ENCODE measurements at places on chromosomes 3 and 15.

DNA sequence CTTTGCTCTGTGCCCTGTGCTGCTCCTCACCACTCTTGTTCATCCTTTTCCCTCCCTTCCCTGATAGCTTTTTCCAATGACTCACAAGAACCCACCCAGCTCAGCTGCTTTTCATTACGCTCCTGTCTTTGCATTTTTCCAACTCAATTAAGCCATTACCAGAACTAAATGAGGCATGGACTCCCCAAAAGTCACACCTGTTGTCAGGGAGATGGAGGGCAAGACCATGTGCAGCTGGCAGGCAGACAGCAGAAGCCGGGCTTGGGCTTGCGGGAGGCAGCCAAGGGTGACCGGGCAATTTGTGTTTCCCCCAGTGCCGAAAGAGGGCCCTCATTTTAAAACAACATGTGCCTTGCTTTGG is 64.3 kb downstream of the CASR start:
- no peak for DNase-seq

DNA sequence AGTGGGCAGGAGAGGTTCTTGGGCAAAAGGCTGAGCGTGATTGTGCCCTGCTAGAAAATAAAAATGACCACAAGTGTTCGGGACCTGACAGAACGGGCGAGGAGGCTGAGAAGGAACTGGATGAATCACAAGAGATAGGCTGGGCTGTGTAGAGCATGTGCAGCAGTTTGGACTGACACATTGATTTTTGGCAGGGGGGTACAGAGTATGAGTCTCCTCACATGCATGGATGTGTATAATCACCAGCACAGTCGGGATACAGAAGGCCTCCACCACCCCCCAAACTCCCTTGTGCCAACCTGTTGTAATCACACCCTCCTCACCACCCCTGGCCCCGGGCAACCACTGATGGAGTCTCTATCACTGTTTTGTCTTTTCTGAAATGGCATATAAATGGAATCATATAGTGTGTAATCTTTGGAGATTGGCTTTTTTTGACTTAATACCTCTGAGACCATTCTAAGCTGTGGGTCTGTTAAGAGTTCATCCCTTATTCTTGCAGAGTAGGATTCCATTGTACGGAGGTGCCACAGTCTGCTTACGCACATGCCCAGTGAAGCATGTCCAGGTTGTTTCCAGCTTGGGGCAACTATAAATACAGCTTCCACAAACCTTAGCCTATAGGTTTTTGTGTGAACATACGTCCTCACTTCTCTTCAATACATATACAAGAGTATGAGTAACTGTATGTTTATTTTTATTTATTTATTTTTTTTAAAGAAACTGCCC is 438.8 kb downstream of the FOXP1 start:
- DNase-seq: no peak

GRCh38 chr15:78726870-78727551 is 84.3 kb downstream of the ADAMTS7 start:
- no peak for DNase-seq

- no peak for DNase-seq
Measured at GRCh38 chr3:101828691-101829436, 20.4 kb upstream of the NFKBIZ start.

DNA sequence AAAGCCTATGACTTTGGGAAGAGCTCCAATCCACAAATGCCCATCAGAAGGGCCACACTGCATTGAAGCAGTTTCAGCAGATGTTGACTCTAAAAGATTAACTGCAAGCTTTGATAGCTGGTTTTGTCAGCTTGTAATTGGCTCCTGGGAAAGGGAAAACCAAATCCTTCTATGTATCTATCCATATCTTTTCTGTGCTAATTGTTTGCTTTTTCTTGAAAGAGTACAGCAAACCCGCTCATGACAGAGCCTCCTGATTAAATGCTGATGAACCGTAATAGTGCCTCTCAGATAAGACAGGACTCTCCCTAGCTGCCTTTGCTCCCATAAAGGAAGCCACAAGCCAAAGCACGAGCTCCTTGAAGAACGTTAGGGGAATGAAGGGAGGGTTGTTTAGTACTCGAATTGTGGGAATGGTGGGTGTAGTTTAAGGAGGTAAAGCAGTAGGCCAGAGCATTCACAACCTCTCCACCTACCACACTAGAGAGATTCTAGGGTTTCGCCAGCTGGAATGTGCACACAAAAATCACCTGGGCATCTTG is 33.6 kb upstream of the LRIG1 start:
- no peak for DNase-seq

- no peak for DNase-seq
Measured at GRCh38 chr3:16171825-16172224, 2.7 kb upstream of the GALNT15 start.

- DNase-seq: no peak
Measured at GRCh38 chr3:69872783-69873378, 126.7 kb upstream of the SAMMSON start.

DNA sequence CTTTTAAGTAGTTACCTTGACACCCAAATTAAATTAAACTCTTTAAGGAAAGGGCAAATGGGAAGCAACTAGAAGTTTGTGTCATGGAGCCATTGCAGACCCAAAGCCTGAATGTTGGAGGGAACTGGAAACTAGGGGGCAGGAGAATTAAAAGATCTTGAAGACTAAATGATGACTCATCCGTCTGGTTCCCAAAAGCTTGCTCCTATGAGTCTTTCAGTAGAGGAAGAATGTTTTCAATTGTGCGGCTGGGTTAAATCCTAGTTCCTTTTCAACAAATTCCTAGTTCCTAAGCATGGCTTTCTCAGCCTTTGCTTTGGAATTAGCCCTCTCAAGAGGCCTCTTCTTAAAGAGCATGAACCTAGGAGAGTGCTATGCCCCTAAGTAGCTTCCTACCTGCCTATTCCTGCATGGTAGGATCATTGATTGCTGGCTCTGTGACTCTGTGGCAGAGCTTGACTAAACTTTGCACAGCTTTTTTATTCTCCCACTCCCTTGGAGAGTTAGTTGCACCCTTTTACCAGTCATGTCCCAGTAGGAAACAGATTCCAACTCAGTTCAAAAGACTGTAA is 17.7 kb downstream of the CLEC3B start:
- no peak for DNase-seq

DNA sequence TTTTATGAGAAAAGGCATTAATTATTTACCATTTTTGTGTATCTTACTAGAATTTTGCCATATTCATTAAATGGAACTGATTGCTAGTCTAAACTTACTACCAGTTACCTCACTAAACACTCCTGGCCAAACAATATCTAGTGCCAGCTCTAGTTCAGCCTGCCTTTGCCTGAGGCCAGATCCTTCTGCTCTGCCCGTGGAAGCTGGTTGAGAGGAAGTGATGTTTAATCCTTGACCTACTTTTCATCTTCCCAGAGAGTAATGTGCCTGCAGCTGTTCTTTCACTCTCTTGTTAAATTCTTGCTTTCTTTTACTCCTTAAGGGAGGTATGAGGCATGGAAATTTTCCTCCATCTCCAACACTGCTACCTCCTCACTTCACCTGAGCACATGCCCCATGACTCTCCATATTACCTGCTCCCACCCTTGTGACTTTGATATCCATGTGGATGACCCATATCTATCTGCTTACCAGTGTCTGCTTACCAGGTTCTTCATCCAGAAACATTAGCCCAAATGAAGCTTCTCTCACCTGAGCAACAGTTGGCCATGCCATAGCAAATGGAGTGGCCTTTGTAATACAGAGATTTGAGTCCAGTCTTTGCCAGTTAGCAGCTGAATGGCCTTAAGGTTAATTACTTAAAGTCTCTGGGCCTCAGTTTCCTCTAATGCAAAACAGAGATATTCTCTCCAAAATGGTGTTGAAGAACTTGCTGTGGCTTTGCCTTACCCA is 53.4 kb downstream of the UBE2E1 start:
- DNase-seq: no peak

DNA sequence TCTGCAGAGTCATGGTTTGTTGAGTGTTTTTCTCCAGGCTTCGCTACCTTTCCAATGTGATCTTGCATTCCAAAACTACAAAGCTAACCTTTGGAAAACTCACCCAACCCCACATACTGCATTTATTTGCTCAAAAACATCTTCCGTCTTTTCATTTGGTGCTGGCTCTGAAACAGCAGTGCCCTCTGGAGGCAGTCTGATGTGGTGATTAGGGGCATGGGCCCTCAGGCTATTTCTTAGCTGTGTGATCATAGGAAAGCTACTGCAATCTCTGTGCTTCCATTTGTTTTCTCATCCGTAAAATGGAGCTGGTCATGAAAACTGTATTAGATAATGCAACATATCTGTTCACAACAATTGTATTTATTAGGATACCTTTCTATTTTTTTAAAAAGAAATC is 47.0 kb downstream of the MTHFS start:
- no peak for DNase-seq

GRCh38 chr15:28921919-28922706 is 36.3 kb downstream of the APBA2 start:
- no peak for DNase-seq

GRCh38 chr3:100400419-100400779 is 490 bp downstream of the TOMM70 start:
- DNase-seq: no peak

DNA sequence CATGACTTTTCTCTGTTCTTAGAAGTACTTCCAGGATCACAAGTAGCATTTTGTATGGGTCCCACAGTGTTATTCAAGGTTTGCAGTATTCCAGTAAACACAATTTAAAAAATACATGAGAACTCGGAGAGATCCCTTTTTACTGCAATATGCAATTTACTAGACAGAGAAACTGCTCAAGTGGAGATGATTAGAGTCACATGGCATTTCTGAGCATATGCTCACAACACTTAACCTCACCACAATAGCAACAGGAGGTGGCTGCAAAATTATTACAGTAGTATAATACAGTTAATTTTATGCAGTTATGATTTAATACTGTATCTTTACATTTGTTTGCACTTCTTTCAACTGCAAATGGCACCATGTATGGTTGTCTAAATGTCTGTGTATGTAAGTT is 87.5 kb downstream of the PIK3CB start:
- no peak for DNase-seq

GRCh38 chr15:88232771-88233201 is 23.8 kb downstream of the NTRK3 start:
- DNase-seq: no peak

- no peak for DNase-seq
Measured at GRCh38 chr3:98536456-98537017, 4.8 kb downstream of the GPR15 start.

GRCh38 chr3:53162672-53163443 is 1.8 kb downstream of the PRKCD start:
- DNase-seq: no peak

GRCh38 chr3:44867421-44868111 is 5.9 kb downstream of the TMEM42 start:
- no peak for DNase-seq

DNA sequence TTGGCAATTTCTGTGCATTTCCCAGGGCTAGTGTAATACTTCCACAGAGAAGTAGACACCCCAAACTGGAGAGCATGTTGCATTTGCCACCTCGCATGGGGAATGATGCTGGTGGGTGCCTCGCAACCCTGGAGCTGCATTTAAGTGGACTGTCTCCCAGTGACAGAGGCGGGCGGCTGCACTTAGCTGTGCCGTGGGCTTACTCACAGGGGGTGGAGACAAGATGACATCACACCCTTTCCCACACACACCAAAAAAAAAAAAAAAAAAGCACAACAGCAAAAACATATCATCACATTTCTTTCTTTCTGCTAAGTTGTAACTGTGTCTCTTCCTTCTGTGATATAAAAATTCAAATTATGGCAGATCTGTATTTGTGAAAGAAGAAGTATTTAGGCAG is at the start of gene ABI3BP:
Gene ABI3BP, minus strand, starts transcription at position 113 of the 400 bp plus-strand sequence. Its CDS starts 37 bp downstream, at position 76.
- DNase-seq: no peak

DNA sequence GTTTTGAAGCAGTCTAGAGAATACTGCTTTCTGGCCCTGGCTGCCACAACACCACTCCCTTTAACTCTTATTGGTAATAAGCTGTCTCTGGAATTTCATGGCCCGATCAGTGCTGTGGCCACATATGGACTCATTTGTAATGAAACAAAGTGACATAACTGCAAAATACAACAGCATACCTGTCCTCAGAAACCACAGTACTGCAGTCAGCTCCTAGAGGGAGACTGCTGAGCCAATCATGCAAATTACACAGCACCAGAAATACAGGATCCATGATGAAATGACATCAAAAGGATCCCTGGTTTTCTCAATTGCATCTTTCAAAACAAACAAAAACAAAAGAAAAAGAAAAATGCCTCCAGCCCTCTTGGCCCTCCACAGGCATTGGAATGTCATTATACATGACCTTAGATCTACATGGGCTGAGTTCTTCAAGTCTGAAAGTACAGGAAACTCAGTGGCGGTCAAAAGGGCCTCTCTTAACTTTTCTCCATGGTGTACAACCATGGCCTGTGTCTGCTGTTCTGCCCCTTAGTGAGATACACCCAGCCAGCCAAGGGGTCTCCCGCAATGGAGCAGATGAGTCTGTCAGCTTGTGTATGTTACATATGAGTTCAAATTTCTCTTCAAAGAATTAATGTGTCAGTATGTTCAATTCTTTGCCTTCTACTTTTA is 24.9 kb upstream of the KBTBD12 start:
- no peak for DNase-seq

DNA sequence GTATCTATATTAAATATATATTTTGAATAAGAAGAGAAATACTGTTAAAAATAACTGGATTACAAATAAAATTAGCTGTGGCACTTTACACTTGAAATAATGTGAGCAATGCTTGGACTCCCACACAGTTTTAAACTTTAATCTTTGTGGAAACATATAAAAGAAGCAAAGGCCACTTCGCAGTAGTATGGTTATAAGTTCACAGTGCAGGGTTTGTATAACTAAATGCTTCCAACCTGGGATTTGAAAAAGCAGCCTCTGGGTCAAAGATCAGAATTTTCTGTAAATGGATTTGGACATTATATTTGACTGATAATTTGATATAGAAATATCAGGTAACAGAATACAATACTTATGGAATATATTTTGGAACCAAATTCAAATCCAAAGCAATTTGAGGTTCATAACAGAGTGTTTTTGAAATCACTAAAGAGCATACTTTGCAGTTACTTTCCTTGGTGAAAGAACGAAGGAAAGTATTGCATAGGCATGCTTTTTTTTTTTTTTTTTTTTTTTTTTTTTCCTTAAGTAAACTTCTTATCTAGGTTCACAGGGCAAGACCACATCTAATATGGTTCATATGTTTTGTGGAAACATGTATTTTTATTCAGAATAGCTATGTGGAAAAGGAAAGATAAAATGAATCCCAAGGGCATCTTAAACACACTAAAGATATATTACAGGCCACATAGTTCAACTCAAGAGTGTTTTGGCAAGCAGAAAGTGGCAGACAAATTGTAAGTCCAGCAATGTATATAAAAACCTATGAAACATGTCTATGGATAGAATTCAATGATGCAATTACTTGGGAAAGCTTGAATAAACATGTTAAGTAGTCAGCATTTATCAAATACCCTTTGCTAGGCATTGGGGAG is 47.1 kb upstream of the SGO1 start:
- no peak for DNase-seq

- DNase-seq: no peak
Measured at GRCh38 chr3:74443102-74443501, 171.4 kb downstream of the CNTN3 start.

All from cortex of kidney (tissue), 1 donor.